ENCODE measurements at places on chromosomes 4 and X.

- H3K36me3 ChIP-seq = no peaks in the 10 kb centered on the region
- no peaks in the 10 kb centered on the region for H3K27me3 ChIP-seq
- H3K4me3 ChIP-seq = no peak overlapping the region
- no peak for DNase-seq
These were observed 22.2 kb downstream of the MAML3 start for GRCh38 chr4:140131675-140132229.

GRCh38 chr4:136590440-136590839 lies 941.9 kb downstream of the PCDH18 start:
- H3K27me3 ChIP-seq = no peaks in the 10 kb centered on the region
- no peaks in the 10 kb centered on the region for H3K36me3 ChIP-seq
- H3K27ac ChIP-seq = no peak overlapping the region

GRCh38 chr4:74640111-74640903 lies 154.0 kb downstream of the BTC start:
- no peak overlapping the region for H3K4me3 ChIP-seq
- H3K4me1 ChIP-seq = no peaks in the 10 kb centered on the region
- H3K27me3 ChIP-seq = no peaks in the 10 kb centered on the region
- H3K27ac ChIP-seq = no peak overlapping the region

GRCh38 chr4:94244829-94245185 lies 37.1 kb downstream of the SMARCAD1 start:
- no peaks in the 10 kb centered on the region for H3K27me3 ChIP-seq
- no peak overlapping the region for H3K27ac ChIP-seq
- no peak for DNase-seq
- peaks cover 11% of the 10 kb centered on the region for H3K36me3 ChIP-seq
- no peak overlapping the region for H3K4me3 ChIP-seq

GRCh38 chrX:102712216-102712966 lies at the start of gene GPRASP2:
TSS of gene GPRASP2 (plus strand) at chrX:102712448. CDS start at chrX:102714870, 2,422 bp downstream.
- no peaks in the 10 kb centered on the region for H3K36me3 ChIP-seq
- peak within 1 kb of the TSS; percentile 58 for H3K27ac ChIP-seq
- peaks cover 17% of the 10 kb centered on the region for H3K27me3 ChIP-seq
- H3K4me3 ChIP-seq = peak within 1 kb of the TSS; percentile 74

DNA sequence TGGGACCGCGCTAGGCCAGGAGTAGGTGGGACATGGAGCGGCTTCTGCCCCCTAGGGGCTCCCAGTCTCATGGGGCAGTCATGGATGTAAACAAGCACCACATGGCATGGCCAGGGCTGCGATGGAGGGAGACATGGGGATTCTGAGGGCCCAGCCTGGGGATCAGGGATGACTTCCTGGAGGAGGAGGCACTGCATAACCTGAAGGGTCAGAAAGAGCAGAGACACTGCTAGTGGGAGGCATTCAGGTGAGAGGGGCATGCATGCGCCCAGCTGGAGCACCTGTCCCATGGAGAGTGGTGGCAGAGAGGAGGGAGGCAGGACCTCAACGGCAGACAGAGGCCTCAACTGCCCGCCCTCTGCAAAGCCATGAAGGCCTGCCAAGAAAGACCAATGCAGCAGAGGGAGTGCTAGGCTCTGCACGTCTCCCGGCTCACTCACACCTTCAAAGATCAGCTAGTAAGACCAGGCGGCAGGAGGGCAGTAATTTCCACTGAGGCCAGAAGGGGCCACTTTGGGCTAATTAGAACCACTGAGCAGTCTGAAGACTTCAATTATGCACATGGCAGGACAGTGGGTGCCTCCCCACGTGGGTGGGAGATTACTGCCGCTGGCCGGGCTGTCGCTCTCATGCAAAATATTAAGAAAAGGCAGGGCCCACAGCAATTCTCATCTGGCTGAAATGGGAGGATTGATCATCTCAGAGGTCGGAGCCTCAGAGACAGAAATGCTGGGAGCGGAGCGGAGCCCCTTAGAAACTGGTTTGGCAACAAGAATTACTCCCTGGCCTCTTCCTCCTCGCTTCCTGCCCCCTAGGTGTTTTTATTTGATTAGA lies 69.6 kb downstream of the PPP2R2C start:
- H3K4me1 ChIP-seq = no peaks in the 10 kb centered on the region
- no peaks in the 10 kb centered on the region for H3K36me3 ChIP-seq
- no peak overlapping the region for H3K27ac ChIP-seq
- peaks cover 74% of the 10 kb centered on the region for H3K27me3 ChIP-seq
- DNase-seq = no peak

DNA sequence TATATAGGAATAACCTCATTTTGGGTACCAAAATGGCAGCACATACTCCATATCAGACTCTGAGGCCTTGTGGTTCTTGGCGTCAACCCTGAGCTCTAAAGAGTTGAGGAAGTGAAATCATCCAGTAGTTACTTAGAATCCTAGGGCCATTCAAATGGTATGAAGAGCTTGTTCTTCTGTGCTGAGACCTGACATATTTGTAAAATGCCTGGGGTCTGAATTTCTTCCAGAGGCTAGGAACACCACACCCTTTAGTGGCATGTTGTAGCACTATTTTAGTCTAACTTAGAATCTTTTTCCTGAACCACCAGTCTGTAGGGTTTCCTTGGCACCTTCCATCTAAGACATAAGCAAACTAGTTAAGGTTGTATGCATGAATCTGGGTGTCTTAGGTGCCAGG lies 18.1 kb upstream of the GDPD2 start:
- no peaks in the 10 kb centered on the region for H3K36me3 ChIP-seq
- no peak overlapping the region for H3K4me3 ChIP-seq
- H3K27me3 ChIP-seq = no peaks in the 10 kb centered on the region
- no peak for DNase-seq
- H3K4me1 ChIP-seq = no peaks in the 10 kb centered on the region

- no peaks in the 10 kb centered on the region for H3K36me3 ChIP-seq
- no peak for DNase-seq
- no peaks in the 10 kb centered on the region for H3K27me3 ChIP-seq
- H3K27ac ChIP-seq = no peak overlapping the region
These were observed 25.1 kb upstream of the PRDM8 start for GRCh38 chr4:80172203-80172602.

DNA sequence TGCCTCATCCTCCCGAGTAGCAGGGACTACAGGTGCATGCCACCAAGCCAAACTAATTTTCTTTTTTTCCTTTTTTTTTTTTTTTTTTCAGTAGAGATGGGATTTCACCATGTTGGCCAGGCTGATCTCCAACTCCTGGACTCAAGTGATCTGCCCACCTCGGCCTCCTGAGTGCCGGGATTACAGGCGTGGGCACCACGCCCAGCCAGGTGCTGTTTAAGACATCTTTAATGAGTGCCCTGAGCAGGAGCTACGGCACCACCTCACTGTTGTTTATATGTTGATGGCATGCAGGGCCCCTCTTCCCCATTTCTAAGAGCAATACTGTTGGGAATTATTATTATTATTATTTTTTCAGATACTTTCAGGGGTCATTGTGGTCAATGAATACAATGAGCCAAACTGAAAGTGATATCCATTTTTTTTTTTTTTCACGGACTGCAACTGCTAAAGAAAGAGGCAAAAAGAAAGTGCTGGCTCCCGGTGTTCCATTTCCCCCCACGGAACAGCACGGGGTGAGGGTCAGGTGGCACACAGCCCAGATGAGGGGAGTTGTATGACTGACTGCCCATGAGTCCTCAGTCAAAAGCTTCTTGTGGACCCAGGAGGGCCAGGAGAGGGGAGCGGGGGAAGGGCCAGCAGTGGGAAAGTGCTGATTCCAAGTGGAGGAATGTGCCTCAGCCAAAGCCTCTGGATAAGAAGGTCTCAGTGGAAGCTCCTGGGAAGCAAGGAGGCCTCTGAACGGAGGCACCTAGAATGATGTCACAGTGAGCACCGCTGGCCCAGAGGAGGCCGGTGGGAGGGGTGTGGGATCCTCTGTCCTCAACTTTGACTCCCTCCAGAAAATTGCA lies 101.8 kb upstream of the HPF1 start:
- no peak overlapping the region for H3K27ac ChIP-seq
- no peaks in the 10 kb centered on the region for H3K27me3 ChIP-seq
- no peak overlapping the region for H3K4me3 ChIP-seq
- H3K36me3 ChIP-seq = no peaks in the 10 kb centered on the region
- H3K4me1 ChIP-seq = no peaks in the 10 kb centered on the region
- no peak for DNase-seq

DNA sequence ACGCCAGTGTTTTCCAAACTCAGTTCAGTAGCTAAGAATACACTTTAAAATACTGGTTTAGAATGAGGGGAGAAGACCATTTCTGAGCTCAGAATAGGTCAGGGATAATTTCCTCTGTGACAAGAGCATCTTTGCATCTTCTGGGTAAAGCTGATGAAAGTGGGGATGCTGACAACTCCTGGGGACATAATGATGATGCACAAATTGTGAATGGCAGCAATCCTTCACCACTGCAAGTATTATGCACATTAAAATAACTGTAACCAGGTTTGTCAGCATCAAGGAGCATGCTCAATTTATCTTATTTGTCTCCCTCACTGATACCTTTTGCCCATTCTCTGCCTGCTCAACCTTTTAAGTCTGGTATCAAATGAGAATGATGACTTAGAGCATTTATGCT lies 248.2 kb downstream of the EPHA5 start:
- H3K36me3 ChIP-seq = no peaks in the 10 kb centered on the region
- H3K27ac ChIP-seq = no peak overlapping the region
- no peaks in the 10 kb centered on the region for H3K4me1 ChIP-seq
- DNase-seq = no peak

DNA sequence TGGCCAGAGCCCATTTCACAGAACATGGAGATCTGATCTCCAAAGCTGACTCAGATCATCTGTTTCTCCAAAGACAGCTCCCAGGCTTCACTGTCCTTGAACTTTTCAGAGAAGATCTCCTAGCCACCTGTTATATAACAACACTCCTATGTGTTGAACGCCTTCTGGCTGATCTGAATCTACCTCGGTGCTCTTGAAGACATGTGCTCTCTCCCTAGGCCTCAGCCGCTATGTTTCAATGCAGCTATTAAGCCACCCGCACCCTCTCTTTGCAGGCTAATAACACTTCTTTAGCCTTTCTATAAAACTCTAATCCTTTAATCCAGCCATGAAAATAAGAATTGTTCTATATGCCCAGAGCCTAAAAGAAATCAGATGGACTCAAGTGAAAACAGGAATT lies 34.9 kb downstream of the SEL1L3 start:
- no peak overlapping the region for H3K27ac ChIP-seq
- DNase-seq = no peak
- no peaks in the 10 kb centered on the region for H3K36me3 ChIP-seq
- H3K27me3 ChIP-seq = no peaks in the 10 kb centered on the region
- no peak overlapping the region for H3K4me3 ChIP-seq

- no peaks in the 10 kb centered on the region for H3K27me3 ChIP-seq
- H3K36me3 ChIP-seq = peaks cover 75% of the 10 kb centered on the region
- H3K4me3 ChIP-seq = no peak overlapping the region
- DNase-seq = no peak
- H3K4me1 ChIP-seq = peaks cover 30% of the 10 kb centered on the region
These were observed 27.4 kb downstream of the KLF3 start for GRCh38 chr4:38691251-38692008.

DNA sequence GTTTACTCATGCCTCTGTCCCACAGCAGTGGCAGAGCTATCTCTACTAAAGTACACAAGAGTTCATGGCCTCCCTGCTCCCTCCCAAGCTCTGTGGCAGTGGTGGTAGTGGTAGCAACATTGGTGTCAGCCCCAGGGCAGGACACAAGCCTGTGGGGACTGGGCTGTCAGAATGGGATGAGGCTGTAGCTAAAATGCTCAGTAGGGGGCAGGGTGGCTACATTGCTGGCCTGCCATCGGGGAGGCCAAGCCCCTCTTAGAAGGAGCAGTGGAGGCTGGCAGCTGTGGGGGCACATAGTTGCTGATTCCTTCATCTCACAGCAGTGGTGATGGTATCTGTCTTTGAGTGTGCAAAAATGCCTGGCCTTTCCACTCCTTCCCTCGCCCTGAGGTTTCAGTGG lies 461.7 kb downstream of the PCDH18 start:
- no peak overlapping the region for H3K4me3 ChIP-seq
- H3K27ac ChIP-seq = no peak overlapping the region

GRCh38 chr4:181637186-181638105 lies 605.8 kb upstream of the TENM3 start:
- no peak overlapping the region for H3K27ac ChIP-seq
- H3K4me3 ChIP-seq = no peak overlapping the region
- no peaks in the 10 kb centered on the region for H3K4me1 ChIP-seq
- no peaks in the 10 kb centered on the region for H3K27me3 ChIP-seq
- H3K36me3 ChIP-seq = no peaks in the 10 kb centered on the region
- no peak for DNase-seq

- no peaks in the 10 kb centered on the region for H3K27me3 ChIP-seq
- no peak for DNase-seq
- no peak overlapping the region for H3K27ac ChIP-seq
- H3K36me3 ChIP-seq = no peaks in the 10 kb centered on the region
These were observed 59.5 kb downstream of the MTM1 start for GRCh38 chrX:150627957-150628356.

DNA sequence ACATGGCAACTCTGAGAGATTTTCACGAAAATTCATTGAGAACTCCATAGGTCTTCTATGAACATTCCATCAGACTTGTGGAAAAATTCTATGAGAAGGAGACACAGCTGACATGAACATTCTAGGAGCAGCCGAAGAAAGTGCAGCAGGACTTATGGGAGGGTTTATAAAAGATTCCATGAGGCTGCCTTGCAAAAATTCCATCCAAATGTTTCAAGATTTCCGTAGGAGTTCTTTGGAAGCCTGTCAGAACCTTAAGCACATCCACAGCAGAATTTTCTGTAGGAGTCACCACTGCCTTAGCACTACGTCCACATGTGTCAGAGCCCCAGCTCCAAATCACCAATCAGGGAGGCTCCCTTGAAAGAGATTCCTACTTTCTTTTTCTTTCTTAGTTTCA lies 67.0 kb upstream of the MSX1 start:
- no peak overlapping the region for H3K27ac ChIP-seq
- DNase-seq = no peak

- no peaks in the 10 kb centered on the region for H3K27me3 ChIP-seq
- no peak overlapping the region for H3K4me3 ChIP-seq
- no peaks in the 10 kb centered on the region for H3K36me3 ChIP-seq
- no peaks in the 10 kb centered on the region for H3K4me1 ChIP-seq
These were observed 5.6 kb upstream of the KLHL2 start for GRCh38 chr4:165201806-165202205.

DNA sequence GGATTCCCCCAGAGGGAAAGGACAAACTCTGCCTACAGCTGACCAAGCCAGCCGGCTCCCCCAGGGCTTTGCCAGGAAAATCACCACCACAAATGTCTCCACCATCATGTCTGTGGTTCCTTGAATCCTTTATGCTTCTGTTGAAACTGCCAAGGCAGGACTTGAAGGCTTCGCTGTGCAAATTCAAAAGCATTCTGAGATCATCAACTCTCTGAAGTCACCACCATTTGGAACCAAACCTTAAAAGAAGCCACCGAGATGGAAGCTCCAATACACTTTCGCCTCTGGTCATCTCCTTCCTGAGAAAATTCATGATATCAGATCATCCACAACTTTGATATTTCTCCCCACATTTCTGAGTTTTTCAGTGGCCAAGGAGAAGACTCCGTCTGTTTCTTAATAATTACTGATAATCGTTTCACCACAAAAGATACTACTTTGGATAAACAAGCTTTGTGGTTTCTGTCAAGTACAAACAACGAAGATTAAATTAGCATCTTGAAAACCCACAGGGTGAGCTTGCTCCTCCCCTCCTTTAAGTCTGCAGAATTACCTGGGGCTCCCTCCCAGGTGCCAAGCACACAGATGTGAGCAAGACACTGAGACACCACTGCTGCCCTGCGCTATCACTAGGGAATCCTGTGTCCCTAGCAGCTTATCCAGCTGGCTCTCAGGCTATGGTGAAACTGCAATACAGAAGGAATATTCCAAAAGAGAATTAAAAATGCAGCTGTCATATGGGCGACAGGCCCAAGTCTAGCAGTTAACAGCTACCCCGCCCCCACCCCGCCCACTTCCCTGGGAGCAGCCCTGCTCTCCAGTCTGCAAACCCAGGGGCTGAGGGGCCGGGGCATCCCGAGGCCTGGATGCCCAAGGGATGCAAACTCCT lies 125.0 kb upstream of the TBL1X start:
- H3K4me1 ChIP-seq = peaks cover 23% of the 10 kb centered on the region
- no peaks in the 10 kb centered on the region for H3K36me3 ChIP-seq
- peak; percentile 64 for DNase-seq
